ENCODE measurements at places on chromosomes 12 and 14.

DNA sequence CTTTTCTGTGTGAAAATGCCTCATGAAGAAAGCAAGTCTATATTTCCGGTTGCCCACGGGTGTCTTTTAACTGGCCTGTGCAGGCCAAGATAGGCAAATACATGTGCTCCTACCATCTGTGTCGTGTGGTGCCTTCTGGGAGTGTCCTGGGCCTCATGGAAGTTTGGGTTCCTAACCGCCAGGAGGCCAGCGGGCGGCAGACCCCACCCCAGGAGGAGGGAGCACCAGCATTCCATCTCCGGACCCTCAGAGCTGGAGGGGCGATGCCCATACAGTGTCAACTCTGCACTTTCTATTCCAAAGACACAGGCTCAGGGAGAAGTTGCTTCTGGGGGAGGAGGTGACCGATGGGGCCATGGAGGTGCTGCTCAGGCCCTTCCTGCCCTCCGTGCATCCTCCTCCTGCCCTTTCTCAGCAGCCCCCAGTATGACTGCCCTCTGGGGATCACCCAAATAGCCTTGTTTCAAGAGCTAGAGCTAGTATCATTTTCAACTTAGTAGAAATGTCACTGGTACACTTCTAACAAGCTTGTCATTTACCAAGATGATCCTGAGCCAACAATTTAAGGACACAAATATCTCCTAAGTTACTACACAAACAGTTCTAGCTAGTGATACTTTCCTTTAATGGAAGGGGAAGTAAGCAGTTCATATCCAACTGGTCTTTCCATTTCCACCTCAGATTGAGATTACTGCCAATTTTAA lies 17.8 kb downstream of the CCDC92 start:
- DNase-seq = no peak

DNA sequence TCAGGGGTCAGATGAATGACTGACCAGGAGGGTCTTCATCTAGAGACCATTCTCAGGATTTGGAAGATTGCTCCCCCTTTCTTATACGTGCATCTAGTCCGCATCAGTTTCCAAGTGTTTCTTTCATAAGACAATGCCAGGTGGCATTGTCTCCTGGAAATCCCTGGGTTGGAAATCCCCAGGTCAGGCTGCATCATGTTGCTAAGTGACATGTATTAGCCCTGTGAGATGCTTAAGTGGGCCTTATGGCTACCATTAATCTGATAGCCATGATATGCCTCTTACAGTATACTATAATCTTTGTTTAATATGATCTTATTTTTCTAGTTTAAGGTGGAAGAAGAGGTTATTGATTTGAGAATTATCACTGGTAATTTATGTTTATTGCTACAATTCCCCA lies 92.8 kb downstream of the DIO3 start:
- DNase-seq = no peak

GRCh38 chr14:23443881-23444280 lies 8.4 kb upstream of the MYH7 start:
- no peak for DNase-seq

- DNase-seq = no peak
Measured at GRCh38 chr14:23663127-23663526, 27.0 kb downstream of the DHRS2 start.

GRCh38 chr12:112408621-112409020 lies 784 bp downstream of the RPL6 start:
- no peak for DNase-seq
